ENCODE measurements at places on chromosomes 3 and 15.

DNA sequence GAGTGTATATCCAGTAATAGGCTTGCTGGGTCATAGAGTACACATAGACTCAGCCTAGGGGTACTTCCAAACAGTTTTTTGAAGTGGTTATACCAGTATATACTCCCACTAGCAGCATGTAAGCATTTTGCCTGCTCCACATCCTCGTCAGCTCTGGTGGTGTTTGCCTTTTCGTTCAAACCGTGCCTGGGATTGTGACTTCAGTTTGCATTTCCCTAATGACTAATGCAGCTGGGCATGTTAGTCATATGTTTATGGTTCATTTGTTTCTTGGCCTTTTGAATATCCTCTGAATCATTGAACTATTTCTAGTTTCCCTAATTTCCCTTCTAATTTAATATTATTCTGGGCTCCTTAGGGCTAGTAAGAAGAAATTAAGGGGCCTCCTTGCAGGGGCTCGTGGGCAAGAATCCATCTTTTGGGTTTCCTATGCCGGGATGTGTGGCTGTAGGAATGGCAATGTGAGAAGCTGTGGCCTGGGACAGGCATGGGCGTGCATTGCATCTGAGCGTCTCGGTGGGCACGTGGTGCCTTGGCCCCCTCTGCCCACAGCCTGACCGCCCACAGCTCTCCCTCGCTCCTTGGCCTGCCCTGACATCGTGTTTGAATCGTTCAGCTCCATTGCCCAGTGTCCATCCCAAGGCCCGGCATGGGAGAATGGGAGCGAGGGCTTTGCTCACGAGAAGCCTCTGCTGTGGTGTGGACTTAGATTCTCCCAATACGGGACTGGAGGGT lies 26.4 kb downstream of the FAH start:
- no peak for DNase-seq

DNA sequence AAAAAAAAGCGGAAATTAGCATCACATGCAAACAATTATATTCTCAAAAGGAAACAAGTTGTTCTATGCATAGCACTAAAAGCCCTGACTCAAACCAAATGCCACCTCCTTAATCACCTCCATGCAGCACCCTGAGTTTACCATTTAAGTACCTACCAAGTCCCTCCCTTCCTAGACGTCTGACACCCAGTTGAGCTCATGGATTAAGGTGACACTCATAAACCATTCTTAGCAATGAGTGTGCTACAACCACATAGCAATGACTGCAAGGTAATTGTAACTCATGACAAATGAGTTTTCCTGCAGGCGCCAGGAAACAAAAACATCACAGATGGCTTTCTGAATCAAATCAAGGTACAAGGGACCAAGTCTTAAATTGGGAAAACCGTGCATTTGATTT lies 32.0 kb downstream of the WWTR1 start:
- no peak for DNase-seq

DNA sequence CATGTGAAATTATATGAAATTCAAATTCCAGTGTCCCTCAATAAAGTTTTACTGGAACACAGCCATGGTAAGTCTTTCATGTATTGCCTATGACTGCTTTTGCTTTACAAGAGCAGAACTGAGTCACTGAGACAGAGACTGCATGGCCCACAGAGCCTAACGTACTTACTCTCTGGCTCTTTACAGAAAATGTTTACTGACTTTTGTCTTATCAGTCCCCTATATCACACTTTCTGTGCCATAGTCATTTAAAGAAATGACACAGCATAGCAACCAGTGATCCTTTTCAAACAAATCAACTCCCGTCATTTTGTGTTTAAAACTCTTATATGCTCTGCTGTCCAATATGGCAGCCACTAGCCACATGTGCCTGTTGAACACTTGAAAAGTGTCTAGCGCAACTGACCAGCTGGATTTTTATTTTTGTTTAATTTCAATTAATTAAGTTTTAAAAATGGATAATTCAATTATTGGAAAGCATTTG lies 129.7 kb upstream of the CDIN1 start:
- no peak for DNase-seq

DNA sequence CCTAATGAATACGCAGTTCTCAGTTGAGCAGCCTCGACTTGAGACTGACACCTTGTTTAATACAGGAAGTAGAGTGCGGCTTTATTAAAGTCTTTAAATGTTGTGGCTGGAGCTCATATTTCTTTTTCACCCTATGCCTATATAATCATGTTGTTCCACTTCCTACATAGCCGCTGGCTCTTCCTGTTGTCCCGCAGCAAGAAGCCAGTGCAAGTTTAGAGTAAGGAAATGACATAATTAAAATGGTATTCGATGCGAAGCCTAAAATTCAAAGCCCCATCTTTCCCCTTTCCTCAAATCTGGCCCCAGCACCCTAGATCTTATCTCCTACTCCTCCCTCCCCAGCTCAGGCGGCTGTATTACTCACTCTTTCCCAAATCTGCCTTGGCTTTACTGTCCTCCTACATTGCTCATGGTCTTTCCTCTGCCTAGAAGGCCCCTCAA lies 7.5 kb upstream of the PHLDB2 start:
- DNase-seq: no peak

DNA sequence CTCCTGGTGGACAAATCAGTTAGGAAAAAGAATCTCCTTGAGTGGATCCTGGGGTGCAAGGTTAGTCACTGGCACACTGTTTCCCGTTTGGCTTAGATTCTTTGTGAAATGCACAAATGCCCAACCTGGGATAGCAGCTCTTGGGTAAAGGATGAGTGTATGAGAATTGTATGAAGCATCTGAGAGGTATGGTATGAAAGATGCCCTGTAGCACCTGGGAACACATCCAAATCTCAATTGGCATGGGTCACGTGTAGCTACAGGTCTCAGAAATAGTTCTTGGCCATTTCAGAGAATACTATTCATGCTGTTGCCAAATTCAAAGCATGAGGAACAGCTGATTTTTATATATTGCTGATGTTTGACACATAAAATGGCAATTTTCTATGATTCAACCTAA lies 84.3 kb downstream of the KCNH8 start:
- DNase-seq: no peak

DNA sequence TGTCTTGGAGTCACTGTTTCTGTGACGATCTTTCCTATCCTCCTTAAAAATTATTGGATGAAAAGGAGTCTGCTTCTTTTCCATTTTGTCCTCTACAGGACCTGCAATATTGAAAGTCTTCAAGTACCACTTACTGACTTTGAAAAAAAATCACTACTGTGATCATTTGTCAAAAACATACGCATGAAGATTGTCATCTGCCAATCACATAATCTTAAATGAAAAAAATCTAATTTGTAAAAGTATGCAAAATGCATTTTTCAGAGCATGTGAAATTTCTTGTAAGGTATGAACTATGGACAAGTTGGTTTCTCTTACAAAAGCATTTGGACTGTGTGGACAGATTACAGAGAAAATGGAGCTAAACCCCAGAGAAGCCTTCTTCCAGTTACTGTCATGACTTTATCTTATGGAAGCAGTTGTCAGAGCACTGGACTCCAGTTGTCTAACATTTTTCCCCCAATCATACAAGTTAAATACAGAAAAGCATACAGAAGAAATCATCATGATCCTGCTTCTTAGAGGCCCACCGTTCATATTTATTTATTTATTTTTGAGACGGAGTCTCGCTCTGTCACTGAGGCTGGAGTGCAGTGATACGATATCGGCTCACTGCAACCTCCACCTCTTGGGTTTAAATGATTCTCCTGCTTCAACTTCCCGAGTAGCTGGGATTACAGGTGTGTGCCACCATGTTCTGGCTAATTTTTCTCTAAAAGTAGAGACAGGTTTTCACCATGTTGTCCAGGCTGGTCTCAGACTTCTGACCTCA lies 3.4 kb upstream of the PXK start:
- no peak for DNase-seq

DNA sequence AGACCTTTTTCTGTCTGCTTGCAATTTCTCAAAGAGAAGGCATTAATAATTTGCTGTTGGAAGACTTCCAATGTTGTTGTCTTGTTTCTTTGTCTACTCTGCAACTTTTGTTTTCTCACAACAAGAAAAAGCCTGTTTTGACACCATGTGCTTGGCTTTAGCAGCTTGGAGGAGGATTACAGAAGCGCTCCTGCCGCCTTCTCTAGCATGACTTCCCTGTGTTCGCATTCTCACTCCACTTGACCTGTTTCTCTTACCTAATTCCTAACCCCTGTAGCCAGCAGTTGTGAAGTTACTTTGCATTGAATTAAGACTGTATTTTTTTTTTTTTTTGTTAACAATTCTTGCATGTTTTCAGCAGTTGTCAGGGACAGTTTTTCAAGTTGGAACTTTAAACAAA lies 235.3 kb upstream of the GOLIM4 start:
- DNase-seq: no peak

Data from CD4-positive, alpha-beta T cell (primary cell).